ENCODE measurements at places on chromosomes 16 and 17.

DNA sequence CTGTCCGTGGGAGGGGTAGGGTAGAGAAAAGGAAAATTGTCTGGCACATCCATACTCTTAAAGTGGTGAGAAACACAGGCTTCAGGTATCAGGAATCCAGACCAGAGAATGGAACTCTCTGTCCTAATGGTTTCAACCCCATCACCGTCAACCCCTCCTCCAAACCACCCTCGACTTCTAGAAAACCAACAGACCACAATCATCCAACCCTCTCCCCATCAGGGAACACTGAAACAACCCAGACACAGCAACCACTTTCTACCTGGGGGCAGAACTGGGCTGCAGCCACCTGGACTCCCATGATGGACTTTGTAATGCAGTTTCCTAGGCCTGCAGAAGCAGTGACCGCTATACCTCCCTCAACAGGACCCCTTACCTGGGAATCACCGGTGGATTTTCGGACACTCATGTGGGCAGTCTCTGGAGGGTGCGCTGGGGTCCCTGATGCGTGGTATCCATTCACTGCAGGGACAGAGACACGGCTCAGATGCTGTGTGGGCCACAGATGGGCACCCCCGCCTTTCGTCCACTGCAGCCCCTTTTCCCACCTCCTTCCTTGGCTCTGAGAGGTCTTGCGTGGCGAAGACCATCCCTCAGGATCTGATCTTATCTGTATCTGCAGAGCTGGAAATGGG is 64.3 kb upstream of the RCVRN start:
- no peak for DNase-seq

DNA sequence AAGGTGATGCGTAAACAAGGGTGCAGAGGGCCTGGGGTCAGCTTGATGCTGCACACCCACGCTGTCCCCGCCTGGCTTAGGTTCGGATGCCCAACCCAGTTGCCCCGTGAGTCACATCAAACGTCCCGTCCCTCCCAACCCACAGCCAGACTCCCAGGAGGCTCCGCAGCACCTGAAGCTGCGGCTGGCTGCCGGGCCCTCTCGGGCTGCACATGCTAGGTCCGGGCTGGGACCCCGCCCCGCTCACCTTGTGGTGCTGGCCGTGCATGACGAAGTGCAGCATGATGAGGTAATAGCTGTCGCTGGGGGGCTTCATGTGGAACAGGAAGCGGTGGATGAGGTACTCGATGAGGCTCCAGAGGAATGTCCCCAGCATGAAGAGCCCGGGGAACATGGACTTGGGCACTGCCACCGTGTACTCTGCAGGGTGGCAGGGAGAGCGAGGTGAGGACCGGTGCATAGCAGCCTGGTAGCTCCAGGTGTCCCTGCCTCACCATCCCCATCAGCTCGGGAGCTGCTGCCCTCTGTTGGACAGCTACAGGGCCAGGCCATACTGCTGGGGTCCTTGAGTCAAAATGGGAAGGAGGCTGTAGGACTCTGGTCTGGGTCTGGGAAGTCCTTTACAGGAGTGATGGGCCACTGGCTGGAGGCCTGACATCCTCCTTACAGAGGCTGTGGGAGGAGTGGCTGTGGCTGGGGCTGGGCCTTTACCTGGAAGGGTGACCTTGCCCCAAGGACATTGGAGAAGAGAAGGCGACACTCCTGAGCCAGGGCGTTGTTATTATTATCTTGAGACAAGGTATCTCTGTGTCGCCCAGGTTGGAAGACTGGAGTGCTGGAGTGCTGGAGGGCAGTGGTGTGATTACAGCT is 18.3 kb upstream of the MLKL start:
- no peak for DNase-seq

- DNase-seq, result no peak
These were observed 653.1 kb upstream of the SOX9 start for GRCh38 chr17:71467719-71468118.

GRCh38 chr17:34741967-34742366 is 162.6 kb downstream of the TMEM132E start:
- no peak for DNase-seq

GRCh38 chr16:30533748-30534367 is 800 bp downstream of the ZNF747 start:
- no peak for DNase-seq

DNA sequence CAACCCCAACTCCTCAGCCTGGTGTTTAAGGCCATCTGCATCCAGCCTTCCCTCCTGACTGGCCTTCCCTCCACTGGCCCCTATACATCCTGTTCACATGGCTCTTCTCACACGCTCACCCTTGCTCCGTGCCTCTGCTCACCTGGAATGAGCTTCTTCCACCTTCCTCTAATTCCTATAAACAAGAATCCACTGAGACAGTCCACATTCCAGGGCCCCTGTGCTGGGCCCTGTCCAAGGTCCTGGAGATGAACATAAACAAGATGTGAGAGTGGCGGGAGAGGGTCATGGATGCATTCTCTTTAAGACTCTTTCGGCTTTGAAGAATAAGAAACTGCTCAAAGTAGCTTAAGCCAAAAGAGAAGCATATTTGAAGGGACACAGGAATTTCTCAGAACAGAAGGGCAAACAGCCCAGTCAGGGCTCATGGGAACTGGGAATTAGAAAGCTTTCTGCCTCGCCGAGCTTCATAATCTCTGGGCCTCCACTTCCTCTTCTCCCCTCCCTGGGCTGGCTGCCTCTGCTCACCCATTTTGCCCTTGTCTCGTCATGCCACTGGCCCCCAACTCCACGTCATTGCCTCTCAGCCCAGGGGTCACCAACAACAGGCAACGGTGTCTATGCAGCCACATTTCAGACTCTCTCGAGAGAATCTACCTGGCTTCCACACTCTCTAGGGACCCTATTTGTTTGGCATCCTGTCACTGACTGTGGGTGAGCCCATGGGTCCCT is 13.5 kb downstream of the SPPL2C start:
- DNase-seq, result no peak

DNA sequence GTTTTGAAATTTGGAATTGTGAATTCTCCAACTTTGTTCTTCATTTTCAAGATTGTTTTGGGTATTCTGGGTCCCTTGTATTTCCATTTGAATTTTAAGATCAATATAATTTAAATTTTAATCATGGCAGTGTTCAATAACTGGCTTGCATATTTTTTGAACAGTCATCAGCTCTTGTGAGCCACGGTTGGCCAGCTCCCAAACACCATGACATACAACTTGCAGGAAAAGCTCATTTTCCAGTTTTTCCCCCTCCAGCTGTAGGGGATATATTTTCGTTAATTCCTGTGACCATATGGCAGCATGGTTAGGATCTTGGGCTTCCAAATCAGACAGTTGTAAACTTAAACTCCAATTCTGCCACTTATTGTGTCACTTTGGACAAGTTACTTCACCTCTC is 690.1 kb downstream of the WWOX start:
- DNase-seq, result no peak

DNA sequence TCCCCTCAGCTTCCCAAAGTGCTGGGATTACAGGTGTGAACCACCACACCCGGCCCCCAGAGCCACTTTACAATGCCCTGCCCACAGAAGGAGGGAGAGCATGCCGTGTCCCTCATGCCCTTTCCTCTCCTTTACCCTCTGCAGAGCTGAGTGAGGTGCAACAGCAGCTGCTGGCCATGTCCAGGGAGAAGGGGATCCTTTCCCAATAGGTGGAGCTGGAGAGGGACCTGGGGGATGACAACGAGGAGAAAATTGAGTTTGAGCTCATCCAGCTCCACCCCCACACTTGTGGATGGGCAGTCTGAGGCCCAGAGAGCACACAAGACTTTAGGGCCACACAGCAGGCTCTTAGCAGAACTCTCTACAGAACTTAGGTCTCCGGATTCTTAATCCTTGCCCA is 7.9 kb upstream of the GSDMA start:
- DNase-seq, result no peak

DNA sequence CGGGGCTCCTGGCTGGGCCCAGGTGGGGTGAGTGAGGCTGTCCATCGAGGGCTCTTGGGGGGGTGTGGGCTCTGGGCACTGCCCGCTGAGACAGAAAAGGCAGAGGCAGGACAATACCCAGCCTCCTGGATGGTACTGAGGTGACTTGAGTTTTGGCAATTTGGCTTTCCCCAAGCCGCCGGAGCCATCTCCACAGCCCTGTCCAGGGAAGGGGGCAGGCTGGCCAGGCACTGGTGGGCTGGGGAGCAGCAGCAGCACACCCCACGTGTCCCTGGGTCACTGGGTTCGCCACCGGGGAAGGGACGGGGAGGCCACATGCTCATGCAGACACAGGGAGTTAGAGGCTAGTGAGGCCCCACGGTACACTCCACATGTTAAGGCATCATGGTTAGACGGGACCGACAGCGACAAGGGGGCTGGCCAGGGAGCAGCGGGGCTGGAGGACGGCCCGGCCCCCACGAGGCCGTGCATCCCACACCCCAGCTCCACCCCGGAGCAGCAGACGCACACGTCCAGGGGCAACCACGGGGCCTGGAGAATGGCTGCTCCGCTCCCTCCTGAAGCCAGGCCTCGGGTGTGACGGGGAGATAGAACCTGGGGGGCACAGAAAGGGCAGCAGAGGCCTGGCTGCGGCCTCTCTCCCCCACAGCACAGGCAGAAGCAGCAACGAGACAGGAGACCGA is 3.0 kb downstream of the ARHGDIA start:
- DNase-seq, result no peak

DNA sequence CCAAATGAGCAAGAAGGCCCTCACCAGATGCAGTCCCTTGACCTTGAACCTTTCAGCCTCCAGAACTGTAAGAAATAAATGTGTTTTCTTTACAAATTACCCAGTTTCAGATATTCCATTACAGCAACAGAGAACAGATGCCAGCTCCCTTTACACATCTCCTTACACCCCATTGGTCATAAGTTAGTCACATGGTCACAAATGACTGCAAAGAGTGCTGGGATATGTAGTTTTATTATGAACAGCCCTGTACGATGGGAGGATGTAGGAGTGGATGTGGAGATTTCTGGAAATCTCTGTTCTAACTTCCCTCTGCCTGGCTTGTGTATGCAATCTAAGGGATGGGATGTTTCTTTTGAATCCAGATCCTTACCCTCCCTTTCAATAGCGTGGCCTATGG is 13.3 kb upstream of the RPL38 start:
- DNase-seq, result no peak

DNA sequence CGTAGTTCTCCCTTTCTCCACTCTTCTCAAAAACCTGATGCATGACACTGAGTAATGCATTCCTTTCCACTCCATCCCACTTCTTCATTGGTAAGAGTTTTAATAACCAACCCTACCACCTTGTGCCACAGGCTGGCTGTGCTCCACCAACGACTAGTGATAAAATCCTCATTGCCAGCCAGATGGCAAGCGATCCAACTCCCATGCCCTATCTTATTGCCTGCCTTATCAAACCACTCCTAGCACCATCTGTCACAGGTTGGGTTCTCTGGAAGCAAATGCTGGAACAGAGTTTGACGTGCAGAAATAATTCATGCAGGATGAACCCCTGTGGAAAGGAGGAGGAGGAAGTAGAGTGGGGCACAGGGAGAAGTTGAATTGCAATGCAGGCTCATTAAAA is 99.5 kb downstream of the CHD9NB start:
- DNase-seq, result no peak

- DNase-seq, result no peak
These were observed 3.3 kb downstream of the MAP2K6 start for GRCh38 chr17:69417545-69418483.

DNA sequence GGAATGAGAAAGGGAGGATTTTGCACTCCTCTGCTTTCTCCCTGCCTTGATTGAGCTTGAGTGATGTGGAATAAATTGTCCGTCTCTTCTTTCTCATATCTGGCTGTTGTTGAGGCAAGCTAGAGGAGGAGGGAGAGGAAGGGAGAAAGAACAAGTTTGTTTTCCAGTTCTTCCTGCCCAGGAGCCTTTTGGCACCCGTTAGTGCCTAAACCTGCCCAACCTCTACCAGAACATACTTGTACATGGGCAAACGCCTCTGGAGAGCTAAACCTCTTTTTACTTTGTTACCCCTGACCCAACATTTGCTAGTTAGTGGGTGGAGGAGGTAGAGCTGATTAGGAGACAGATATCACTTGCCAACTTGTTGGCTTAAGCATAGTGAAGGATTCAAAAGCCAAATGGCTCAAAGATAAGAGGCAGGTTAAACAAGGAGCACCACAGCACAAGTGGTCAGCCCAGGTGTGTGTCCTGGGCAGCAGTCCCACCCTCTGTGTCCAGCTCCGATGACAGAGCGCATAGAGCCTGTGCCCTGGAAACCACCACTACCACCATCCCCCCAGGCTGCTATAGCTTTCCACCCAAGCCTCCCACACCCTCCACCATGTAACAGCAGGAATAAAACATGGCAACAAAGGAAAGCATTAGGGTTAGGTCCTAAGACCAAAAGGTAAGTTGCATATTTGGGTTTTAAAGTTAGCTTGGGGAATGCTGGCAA is 6.5 kb downstream of the ODF4 start:
- no peak for DNase-seq

DNA sequence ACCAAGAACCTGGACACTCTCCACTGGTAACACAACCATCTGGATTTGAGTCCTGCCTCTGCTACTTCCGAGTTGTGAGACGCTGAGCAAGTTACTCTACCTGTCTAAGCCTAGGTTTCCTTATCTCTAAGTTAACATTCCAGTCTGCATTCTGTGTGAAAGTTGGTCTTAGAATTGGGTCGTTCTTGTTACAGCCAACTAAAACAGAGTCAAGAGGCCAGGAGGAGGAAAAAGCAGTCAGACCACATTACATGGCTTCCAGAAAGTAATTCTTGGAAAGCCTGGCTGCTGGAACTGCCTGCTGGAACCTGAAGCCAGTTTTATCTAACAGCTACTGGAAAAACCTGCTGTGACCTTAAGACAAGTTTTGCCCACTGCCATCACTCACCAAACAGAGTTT is 38.4 kb upstream of the XYLT1 start:
- no peak for DNase-seq

DNA sequence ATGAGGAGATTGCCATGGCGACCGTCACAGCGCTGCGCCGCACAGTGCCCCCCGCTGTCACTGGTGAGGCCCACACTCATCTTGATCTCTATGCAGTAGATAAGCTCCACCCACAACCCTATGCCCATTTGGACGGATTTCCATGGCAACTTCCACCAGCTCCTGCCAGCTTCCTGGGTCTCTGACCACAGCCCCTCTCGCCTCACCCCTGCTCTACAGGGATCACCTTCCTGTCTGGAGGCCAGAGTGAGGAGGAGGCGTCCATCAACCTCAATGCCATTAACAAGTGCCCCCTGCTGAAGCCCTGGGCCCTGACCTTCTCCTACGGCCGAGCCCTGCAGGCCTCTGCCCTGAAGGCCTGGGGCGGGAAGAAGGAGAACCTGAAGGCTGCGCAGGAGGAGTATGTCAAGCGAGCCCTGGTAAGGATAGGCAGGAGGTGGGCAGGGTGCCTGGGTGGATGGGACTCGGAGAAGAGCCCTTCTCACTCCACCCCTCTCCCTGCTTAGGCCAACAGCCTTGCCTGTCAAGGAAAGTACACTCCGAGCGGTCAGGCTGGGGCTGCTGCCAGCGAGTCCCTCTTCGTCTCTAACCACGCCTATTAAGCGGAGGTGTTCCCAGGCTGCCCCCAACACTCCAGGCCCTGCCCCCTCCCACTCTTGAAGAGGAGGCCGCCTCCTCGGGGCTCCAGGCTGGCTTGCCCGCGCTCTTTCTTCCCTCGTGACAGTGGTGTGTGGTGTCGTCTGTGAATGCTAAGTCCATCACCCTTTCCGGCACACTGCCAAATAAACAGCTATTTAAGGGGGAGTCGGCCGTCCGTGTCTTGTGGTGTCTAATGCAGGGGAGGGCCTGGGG is 4.3 kb downstream of the ALDOA start:
- DNase-seq, result no peak

GRCh38 chr16:60285794-60286193 is 1551.7 kb upstream of the GOT2 start:
- DNase-seq, result no peak

- DNase-seq, result no peak
These were observed 36.0 kb downstream of the IQCK start for GRCh38 chr16:19753815-19754643.

All from stimulated activated CD8-positive, alpha-beta memory T cell treated with anti-CD3 and anti-CD28 coated beads, Interleukin-15, amount 100 ng/mL, for 4 hours (primary cell).